ENCODE measurements at places on chromosomes 12 and 14.

DNA sequence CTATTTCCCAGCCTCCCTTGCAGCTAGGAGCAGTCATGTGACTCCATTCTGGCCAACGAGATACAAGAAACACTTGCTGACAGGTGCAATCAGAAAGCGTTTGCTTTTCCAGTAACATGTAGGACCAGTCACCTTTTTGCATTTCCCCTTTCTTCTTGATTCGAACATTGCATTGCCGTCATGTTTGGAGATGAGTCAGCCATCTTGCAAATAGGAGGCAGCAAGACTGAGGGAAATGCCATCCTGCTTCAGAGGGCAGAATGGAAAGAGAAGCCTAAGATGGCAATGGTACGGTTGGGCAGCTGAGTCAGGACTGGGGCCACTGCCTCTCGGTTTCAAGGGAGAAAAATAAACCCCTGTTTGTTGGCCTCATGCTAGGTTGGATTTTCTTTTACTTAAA lies 34.5 kb upstream of the GPR132 start:
- DNase-seq = no peak

DNA sequence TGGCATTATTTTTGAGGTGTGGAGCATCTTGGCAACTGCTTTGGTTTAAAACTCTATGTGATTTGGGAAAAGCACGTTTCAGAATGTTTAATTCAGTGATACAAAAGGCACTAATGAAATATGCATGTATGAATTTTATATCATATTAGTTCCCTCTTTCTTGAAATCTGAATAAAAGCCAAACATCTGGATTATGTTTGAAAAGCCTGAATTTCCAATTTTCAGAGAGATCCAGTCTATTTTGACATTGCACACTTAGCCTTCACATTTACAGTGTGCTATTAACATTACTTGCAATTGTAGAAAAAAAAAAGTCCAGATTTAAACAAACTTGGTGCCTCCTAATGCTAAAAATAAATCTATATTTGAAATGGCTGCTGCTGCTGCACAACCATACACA lies 219.1 kb upstream of the NPAS3 start:
- no peak for DNase-seq

- DNase-seq = no peak
Observed at GRCh38 chr14:102418169-102418852, 55.6 kb downstream of the TECPR2 start.

DNA sequence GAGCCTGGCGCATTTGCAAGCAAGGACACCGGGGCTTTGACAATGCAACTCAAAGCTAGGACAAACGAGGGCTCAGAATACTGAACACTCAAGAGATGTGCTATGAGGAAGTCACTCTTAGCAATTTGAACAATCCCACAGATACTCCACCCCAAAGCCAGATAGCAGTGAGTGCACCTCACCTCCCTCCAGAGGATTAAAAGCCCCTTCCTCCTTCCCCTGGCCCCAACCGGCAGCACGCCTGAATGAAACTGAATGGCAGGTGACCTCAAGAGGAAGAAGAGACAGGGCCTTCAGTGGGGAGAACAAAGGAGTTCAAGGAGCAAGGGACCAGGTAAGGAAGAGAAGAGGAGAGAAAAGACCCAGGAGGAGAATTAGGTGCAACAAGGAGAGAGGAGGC lies 1.9 kb upstream of the KRT78 start:
- DNase-seq = no peak

- no peak for DNase-seq
Observed at GRCh38 chr12:112894128-112894527, 12.6 kb upstream of the OAS1 start.

DNA sequence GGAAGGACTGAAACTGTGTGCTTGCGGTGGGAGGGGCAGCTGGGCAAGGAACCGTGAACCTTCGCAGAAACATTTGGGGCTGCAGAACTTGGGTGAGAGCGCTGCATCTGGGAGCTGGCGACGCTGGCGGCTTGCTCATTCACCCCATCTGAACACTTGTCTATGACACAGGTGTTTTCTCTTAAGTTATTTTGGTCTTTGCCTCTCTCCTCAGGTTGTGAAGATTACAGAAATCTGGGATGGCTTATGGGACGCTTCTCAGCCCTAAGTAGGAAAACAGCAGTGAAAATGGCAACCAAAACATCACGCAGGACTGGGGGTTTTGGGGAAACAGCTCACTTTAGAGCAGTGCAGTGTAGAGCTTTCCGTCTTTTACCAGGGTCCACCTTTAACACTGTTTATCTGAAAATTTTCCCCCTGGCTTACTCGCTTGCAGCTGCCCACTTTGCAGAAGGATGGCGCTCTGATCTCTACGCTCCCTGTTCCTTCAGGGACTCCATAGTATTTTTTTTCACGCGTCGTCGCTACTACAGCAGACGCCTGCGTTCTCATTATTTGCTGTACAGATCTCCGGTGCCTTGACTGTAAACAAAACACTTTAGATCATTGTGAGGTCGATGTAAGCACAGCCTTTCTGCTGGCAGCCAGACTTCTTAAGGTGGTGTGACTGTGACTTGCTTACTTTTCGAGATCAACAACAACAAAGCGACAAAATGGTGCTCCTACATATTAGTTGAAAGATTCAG lies 2.7 kb upstream of the CDKN1B start:
- DNase-seq = peak; percentile 29

DNA sequence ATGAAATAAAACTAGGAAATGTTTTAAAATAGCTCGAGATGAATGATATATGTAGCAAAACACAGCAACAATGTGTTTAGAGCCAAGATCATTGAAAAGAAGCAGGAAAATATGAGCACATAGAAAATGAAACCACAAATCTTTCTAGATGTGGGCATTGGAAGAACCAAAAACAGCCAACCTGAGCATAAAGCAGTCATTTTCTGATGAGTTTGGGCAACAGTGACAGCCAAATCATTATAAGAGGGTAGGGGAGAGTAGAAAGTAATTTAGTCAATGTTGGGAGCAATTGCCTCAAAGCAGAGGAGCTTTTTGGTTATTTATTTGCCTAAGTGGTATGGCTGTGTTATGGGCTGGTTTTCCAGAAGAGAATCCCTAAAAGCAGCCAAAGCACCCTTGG lies 8.8 kb upstream of the BICDL1 start:
- DNase-seq = no peak

- no peak for DNase-seq
Observed at GRCh38 chr12:4039931-4040330, 166.7 kb upstream of the PARP11 start.

GRCh38 chr12:32030151-32030550 lies 70.9 kb downstream of the RESF1 start:
- DNase-seq = no peak

DNA sequence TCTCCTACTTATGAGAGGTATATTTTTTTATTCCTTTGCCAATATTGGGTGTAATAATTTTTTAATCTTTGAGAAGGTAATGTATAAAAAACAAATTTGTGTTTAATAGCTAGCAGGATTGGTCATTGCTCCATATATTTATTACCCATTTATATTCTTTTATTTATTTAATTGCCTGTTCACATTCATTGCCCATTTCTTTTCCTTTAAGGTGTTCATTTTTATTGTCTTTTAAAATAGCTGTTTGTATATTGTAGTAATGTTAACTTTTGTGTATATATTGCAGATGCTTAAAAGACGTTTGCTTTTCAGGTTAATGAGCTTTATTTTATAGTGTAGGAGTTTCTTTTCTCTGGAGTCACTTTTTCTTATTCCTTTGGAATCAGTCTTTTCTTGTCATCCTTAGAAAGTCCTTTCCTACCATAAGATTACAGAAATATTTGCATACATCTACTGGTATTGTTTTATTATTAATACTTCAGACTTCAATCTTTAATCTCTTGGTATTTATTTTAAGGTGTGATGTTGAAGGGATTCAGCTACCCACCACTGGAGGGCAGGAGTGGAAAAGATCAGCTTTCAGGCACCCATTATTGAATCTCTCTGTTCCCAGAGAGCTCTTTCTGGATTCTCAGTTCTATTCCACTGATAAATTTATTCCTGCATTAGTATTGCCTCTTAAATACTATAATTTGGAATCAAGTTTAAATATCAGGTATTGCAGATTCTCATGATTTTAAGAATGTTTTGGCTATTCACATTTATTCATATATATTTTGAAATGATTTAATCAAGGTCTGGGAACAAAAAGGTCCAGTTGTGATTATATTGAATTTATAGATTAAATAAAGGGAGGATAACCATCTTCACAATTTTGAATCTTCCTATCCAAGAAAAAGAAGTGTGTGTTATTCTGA lies 17.3 kb downstream of the PPM1A start:
- peak; percentile 6 for DNase-seq

- peak; percentile 81 for DNase-seq
Observed at GRCh38 chr14:54627540-54628363, 60.8 kb downstream of the SAMD4A start.

GRCh38 chr14:20197459-20197858 lies 6.8 kb downstream of the OR11G2 start:
- DNase-seq = no peak

DNA sequence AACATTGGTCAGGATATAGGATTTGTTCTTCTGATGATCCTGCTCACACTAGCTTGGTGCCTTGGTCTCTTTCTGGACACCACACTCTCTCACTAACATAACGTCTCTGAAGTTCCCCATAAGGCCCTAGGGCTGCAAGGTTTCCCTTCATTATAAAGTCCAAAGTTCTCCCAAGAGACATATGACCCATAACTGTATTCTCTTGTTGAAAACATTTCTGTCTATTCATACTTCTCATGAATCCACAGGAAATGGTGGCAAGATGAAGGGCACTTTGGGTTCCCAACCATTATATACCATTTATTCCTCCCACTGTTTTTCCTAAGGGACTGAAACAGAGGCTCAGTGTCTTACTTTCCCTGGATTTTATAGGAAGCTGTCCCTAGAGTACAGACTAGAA lies 37.1 kb upstream of the KITLG start:
- no peak for DNase-seq

- peak; percentile 33 for DNase-seq
Observed at GRCh38 chr12:12240662-12241340, 26.0 kb downstream of the LRP6 start.

GRCh38 chr14:54683882-54684794 lies 117.2 kb downstream of the SAMD4A start:
- DNase-seq = peak; percentile 84

DNA sequence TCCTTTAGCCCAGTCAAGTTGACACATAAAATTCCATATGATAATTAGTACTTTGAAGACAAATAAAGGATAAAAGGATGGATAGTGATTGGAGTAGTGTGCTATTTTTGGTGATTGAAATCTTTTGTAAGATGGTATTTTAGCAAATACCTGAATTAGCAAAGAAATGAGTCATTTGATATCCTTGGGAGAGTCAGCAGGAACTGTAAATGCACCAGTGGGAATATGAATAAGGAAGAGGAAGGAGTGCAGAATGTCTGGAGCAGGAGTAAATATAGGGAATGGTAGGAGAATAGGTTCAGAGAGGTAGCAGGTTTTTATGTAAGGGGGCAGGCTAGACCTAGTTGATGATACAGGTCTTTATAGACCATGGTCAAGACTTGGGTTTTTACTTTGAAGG lies 75.0 kb downstream of the TRMT5 start:
- DNase-seq = peak; percentile 31

DNA sequence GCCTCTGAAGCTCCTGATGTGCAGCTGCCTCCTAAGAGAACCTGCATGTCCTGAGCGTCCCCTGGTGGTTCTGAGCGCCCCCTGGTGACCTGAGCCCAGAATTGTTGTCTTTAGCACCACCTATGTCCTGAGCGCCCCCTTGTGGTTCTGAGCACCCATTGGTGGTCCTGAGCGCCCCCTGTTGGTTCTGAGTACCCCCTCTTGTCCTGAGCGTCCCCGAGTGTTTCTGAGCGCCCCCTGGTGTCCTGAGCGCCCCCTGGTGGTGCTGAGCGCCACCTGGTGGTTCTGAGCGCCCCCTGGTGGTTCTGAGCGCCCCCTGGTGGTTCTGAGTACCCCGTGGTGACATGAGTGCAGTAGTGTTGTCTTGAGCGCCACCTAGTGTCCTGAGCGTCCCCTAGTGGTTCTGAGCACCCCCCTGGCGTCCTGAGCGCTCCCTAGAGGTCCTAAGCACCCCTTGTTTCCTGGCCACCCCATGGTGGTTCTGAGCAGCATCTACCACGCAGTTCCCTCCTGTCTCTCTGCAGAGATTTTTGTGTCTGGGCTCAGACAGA lies 782.5 kb downstream of the TMEM121 start:
- DNase-seq = no peak

DNA sequence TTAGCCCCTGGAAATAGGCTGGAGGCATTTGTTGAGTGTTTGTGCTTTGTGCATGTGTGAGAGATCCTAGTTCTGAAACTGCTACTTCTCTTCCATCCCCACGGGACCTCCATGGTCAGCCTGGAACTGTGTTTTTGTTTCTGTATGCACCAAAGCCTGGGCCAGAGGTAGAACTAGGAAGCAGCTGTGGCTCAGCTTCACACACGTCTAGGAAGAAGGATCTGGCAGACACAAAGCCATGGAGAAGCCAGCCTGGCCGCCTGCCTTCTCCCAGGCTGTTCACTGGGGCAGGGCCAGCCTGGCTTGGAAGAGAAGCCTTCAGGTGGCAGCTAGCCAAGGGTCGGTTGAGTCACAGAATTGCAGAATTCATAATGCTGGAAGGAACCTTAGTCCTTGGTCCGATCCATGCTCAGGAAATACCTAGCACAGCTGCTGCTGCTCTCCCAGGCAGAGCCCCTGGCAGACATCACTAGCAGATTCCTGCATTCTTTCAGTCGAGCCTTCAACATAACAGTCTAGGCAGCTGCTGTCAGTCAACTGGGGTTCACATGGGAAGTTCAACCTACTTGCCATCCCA lies 27.0 kb downstream of the RIN3 start:
- DNase-seq = peak; percentile 99

DNA sequence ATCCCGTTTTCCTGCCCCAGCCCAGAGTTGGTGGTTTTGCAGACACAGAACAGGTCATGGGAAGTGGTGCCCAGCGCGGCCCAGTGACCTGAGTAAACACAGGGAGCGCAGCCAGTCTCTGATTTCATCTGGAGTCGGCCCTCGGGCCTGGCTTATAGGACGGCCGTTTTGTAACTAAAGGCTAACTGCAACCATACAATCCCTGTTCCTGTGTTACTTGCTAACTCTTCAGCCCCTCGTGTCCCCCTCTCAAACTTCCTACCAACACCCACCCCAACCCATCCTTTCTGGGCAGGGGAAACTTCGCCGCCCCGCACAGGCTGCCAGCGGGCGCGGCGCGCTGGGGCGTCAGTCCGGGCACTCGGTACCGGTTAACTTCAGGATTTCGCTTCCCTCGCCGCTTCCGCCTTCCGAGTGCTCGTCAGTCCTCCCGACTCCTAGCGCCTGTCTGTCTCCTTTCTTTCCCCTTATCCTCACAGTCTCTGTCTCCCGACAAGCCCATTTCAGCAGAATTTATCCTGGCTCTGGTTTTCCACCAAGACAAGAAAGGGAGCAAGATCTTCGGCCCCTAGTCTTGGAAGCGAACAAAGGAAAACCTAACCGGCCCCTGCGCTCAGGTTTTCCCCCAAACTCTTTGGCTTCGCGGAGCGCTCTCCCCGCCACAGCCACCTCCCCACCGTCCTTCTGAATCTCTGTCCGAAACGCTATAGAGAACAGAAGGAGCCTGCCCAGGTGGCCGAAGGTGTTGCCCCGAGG lies 2.0 kb downstream of the SIX1 start:
- DNase-seq = peak; percentile 68

DNA sequence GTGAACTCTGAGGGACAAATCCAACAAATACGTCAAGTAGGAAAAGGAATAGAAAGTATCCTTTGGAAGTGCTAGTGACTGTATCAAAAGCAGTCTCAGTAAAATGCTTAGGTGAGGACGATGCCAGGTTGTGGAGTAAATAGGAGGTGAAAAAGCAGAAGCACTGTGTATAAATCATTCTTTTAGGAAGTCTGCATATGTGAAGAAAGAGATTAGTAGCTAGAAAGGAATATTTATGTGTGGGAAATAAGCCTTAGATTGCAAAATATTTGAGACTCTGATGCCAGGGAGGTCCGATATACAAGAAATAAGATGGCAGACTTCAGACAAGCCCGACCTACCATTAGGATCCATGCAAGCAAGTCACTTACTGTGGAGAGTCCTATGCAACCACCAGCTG lies 7.9 kb downstream of the CEP128 start:
- DNase-seq = no peak
